ENCODE measurements at places on chromosomes 6 and 20.

DNA sequence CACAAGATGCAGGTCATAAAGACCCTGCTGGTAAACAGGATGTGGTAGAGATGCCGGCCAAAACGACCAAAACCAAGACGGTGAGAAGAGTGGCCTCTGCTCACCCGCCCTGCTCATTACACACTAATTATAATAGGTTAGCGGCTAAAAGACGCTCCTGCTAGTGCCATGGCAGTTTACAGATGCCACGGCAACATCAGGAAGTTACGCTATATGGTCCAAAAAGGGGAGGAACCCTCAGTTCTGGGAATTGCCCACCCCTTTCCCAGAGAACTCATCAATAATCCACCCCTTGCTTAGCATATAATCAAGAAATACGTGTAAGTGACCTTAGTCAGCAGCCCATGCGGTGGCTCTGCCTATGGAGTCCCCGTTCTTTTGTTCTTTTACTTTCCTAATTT lies 17.6 kb downstream of the BHLHE23 start:
- no peak for DNase-seq

DNA sequence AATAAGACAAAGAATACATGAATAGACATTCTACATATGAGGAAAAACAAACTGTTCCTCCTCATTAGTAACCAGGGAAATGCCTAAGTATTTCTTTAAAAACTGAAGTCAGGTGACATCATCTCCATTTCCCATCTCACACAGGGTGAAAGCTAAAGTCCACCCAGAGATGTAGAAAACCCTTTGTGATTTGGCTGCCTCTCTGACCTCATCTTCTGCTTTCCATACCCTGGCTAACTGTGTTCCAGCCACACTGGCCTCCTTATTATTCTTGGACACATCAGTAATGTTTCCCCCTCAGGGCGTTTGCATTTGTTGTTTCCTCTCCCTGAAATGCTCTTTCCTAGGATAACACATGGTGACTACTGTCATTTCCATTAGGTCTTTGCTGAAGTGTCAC lies 40.4 kb downstream of the ESF1 start:
- DNase-seq, result no peak

GRCh38 chr20:62794007-62794724 lies 2.1 kb upstream of the MRGBP start:
- peak; percentile 73 for DNase-seq

GRCh38 chr20:53104884-53105283 lies 132.7 kb downstream of the TSHZ2 start:
- no peak for DNase-seq

GRCh38 chr6:85680388-85680787 lies 37.7 kb upstream of the SYNCRIP start:
- no peak for DNase-seq

- DNase-seq, result no peak
These were observed 24.9 kb upstream of the FUCA2 start for GRCh38 chr6:143536461-143536865.

- no peak for DNase-seq
These were observed at the start of gene HLA-DQA2 for GRCh38 chr6:32741031-32741960. HLA-DQA2 (plus strand) TSS chr6:32741391; CDS start chr6:32741444, 53 bp downstream.

DNA sequence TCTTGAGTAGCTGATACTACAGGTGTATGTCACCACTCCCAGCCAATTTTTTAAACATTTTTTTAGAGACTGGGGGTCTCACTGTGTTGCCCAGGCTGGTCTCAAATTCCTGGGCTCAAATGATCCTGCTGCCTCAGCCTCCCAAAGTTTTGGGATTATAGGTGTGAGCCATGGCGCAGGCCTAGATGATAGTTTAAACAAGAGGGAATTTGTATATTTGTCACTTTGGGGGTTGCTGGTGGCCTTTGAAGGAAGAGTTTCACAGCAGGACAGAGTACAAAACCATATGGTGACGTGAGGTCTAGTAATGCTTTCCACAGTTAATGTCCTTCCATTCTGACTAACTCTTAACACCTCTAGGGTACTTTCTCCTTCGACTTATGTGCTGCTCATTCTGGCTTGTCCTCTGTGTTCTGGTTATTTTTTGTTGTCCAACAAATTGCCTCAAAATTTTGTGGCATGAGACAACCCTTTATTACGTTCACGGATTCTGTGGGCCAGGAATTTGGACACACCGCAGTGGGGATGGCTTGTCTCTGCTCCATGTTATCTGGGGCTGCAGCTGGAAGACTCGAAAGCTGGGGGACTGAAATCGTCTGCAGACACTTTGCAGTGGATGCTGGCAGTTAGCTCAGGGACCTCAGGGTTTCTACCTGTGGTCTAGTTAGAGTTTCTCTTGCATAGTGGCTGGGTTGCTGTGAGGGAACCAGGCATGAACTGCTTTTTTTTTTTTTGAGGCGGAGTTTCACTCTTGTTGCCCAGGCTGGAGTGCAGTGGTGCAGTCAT lies 23.0 kb upstream of the IER3 start:
- no peak for DNase-seq

DNA sequence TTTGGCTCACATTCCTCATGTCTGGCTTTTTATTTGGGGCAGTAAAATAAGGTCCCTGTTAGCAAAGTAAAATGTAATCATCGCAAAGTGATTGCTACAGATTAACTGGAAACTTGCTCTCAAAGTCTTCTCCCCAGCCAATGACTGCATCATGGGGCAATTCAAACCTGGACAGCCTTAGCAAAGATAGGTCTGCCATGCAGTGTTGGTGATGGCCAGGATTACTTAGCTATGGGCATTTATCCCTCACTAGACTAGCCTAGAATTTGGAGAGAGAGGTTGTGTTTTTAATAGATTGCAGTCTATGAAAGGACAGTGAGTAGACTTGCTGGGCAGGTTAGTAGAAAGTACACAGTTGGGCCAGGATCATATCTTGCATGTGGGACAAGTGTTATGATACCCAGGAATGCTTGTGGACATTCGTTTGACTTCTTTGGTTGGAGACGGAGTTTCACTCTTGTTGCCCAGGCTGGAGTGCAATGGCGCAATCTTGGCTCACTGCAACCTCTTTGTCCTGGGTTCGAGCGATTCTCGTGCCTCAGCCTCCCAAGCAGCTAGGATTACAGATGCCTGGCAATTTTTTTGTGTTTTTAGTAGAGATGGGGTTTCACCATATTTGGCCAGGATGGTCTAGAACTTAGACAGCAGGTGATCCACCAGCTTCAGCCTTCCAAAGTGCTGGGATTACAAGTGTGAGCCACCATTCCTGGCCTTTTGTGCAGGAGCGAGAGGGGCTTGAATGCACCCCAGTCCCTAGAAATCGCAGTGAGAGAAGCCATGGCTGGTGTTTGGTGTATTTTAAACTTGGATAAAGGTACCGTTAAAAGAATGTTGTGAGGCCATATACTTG lies 3.4 kb downstream of the RPS12 start:
- DNase-seq, result no peak

DNA sequence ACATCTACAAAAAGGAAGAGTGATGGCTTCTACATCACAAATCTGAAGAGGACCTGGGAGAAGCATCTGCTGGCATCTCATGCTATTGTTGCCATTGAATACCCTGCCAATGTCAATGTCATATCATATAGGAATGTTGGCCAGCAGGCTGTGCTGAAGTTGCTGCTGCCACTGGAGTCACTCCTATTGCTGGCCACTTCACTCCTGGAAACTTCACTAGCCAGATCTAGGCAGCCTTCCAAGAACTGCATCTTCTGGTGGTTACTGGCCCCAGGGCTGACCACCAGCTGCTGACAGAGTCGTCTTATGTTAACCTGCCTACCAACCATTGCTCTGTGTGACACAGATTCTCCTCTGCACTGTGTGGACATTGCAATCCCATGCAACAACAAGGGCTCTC lies 111.8 kb downstream of the PERP start:
- no peak for DNase-seq

DNA sequence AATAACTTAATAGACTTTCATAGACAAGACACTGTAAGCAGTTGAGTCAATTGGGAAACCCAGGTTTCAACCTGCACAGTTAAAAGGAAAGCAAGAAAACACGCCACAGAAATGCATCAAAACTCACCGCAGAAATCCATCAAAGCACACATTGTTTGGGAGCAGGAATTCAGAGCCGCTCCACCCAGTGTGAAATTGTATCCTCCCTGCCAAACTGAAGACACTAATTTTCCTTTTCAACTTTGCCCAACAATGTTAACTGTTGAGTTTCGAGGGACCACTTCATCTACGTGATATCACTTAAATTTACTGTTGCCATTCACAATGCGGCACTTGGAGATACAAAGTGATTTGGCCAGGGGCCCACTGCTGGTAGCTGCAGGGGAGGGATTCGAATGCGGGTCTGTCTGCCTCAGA lies 92.7 kb downstream of the DACT2 start:
- no peak for DNase-seq

DNA sequence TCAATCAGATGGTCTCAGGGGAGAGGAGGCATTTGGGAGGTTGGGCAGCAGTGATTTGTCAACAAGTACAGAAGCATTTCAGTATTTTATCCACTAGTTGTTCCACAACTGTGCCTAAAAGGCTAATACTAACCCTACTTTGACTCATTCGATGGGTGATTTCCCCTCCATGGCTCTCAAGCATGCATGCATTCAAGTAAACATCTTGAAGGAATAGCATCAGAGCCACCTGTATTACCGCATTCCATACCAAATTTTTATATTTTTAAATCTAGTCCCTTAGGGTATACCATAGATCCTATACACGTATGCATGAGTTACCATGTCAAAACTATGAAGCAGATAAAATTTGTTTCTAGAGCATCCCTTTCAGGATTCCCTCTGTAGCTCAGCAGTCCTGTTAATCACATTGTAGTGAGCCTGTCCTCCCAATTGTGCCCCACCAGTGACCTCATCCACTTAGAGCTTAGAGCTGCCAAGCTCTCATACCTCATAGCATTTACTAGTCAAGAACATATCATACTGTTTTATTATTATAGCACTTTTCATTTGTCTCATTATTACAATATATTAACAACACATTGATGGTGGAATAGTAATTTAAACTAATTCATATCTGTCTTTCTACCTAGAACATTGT lies 213.8 kb downstream of the LAMA2 start:
- DNase-seq, result no peak

DNA sequence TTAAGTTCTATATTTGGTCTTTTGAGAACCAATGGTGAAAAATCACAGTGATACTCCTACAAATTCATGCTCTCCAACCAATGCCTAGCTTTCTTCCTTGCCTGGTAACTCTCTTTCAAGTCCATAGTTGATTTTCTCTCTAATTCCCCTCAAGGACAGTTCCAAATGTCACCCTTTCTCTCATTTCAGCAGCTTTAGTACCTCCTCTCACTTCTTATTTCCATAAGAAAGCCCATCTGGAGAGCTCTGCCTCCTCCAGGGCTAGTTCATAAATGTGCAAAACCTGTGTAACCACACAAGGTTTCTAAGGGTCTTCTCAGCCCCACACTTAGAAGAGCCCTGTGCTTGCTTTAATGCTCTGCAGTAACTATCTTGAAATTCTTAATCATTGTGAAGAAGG lies 155.4 kb upstream of the PLCB4 start:
- no peak for DNase-seq

DNA sequence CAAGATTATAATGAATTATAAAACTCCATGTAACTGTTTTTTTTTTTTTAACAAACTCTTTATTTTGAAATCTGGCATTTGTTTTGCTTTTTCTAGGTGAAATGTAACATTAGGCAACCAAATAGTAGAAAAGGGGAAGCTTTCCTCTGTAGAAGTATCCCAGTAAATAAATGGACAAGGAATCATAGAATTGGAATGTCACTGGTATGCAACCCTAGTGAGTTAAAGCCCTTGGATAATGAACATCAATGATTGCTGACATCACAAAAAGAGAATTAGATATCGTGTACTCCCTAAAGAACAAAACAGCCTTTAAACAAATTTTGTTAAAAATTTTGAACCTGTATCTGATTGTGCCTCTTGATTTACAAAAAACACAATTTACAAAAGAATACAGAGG lies 93.9 kb upstream of the OGFRL1 start:
- no peak for DNase-seq

DNA sequence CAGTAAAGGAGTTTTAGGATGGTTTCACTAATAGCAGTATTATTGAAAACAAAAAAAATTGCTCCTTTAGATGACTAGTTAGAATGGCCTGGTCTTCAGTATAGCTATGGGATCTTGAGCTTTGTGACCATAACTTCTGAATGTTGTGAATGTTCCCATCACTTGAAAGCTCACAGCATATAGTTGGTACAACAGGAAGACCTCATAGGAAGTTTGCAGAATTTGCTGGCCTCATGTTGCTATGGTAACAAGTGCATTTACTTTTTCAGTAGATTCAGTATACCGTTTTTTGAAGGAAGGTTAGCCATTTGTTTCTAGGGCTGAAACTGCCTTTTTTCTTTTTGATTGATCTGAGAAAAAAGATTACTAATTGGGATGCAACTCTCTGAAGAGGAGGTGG lies 8.3 kb downstream of the PHF3 start:
- no peak for DNase-seq

DNA sequence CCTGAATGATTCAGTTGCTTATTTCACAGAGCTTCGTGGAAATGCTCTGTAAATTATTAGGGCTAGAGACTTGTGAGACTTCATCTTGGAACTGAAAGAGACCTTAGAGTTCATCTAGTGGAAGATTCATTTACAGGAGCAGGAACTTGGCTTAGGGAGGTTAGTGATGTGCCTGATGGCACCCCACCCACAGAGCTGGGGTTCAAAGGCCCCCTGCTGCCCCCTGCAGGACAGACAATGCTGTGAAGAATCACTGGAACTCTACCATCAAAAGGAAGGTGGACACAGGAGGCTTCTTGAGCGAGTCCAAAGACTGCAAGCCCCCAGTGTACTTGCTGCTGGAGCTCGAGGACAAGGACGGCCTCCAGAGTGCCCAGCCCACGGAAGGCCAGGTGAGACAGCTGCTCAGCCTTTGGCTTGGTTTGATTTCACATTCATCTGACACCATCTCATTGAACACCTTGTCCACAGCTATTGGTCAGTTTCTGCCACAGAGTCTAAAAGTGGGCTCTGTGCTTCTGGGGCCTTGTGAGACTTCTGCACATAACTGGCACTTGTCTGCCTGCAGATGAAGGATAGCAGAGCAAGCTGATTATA lies 25.1 kb downstream of the MYBL2 start:
- no peak for DNase-seq
